ENCODE measurements at places on chromosomes 12 and 14. TPM values are rescaled to one million over a fixed set of nuclear protein-coding genes. Genes with fewer than 3 reads are reported as not detected.
A peak's percentile ranks its signal among the peaks of the same experiment; 100 is the strongest.

The INHBC gene
- total RNA-seq, result not detected

The CCDC175 gene
- not detected for total RNA-seq

The SNW1 gene
- total RNA-seq, result 71.2 TPM

The FAM186B gene
- 1.9 TPM for total RNA-seq

The GPRC5A gene
- 3.4 TPM for total RNA-seq

The TSHR gene
- total RNA-seq, result not detected

The ADCY4 gene
- 74.6 TPM for total RNA-seq

DNA sequence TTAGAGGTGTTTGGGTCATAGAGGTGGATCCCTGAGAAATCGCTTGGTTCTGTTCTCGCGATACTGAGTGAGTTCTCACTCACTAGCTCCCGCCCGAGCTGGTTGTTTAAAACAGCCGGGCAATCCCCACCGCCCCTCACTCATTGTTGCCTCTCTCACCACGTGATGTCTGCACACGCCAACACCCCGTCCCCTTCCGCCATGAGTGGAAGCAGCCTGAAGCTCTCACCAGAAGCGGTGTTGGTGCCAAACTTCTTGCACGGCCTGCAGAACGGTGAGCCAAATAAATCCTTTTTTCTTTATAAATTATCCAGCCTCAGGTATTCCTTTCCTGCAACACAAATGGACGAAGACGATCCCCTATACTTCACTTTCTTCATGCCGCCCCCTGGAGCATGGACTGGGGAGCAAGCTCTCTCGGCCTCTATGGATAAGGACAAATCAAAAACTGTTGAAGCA lies 45.4 kb upstream of the CCND2 start:
- H3K4me1 ChIP-seq, result peaks cover 13% of the 10 kb centered on the region
- H3K36me3 ChIP-seq, result no peaks in the 10 kb centered on the region
- no peak for DNase-seq
- H3K27ac ChIP-seq, result no peak overlapping the region
- H3K4me3 ChIP-seq, result no peak overlapping the region
- H3K27me3 ChIP-seq, result peaks cover 2% of the 10 kb centered on the region

DNA sequence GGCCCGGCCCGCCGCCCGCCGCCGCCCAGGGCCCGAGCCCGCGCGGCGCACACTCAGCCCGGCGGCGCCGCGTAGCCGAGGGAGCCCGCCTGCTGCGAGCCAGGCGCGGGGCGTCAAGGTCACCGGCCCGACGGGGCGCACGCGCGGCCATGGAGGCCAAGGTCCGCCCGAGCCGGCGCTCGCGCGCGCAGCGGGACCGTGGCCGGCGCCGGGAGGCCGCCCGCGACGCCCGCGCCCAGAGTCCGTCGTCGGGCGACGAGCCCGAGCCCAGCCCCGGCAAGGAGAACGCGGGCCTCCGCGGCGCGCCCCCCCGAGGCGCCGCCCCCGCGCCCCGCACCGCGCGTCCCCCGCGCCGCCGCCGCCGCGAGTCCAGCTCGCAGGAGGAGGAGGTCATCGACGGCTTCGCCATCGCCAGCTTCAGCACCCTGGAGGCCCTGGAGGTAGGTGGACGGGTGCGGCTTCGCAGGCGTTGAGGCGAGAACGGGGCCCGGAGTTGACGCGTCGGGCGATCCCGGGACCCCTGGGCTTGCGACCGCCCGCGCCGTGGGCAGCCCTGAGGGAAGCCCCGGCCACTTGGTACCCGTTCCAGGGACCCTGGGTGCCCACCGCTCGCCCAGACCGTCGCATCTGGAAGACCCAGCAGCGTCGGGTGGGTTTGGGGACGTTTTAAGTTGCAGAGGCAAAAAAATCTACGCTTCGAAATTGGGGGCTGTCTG lies 629 bp downstream of the FBRSL1 start:
- peak overlapping the region; percentile 86 for H3K4me3 ChIP-seq
- peaks cover 3% of the 10 kb centered on the region for H3K36me3 ChIP-seq

GRCh38 chr12:43728117-43728516 lies 30.5 kb downstream of the PUS7L start:
- H3K4me1 ChIP-seq, result no peaks in the 10 kb centered on the region
- no peak overlapping the region for H3K27ac ChIP-seq
- H3K36me3 ChIP-seq, result no peaks in the 10 kb centered on the region
- no peak overlapping the region for H3K4me3 ChIP-seq

DNA sequence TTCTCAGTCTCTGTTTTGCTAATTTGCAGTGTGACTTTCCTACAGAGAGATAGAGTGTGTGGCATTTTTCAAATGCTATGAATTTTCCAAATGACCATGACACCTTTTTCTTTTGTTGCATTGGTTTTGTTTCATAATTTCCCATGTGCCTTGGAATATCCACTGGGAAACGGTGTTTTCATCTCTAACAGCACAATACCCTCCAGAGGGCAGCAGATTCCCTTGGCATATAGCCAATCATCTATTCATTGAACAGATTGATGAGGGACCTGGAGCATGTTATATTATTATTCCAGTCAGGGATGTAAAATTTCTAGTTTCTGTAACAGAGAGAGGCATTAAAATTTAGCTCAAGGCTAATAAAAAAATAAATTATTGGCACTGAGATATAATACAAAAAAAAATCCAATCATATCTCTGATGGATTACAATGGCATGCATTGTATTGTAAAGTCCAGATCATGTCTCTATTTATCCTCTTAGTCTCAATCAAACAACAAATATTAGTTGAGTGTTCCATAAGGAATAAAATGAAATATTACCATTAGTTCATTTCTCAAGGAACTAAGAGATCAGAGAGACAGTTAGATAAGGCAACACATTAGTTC lies 29.6 kb upstream of the NTN4 start:
- no peak overlapping the region for H3K27ac ChIP-seq
- no peaks in the 10 kb centered on the region for H3K4me1 ChIP-seq
- H3K27me3 ChIP-seq, result no peaks in the 10 kb centered on the region

- H3K36me3 ChIP-seq, result no peaks in the 10 kb centered on the region
- peaks cover 16% of the 10 kb centered on the region for H3K27me3 ChIP-seq
- no peaks in the 10 kb centered on the region for H3K4me1 ChIP-seq
- no peak for DNase-seq
- H3K27ac ChIP-seq, result no peak overlapping the region
Measured at GRCh38 chr14:103541709-103542604, 13.0 kb downstream of the TRMT61A start.

DNA sequence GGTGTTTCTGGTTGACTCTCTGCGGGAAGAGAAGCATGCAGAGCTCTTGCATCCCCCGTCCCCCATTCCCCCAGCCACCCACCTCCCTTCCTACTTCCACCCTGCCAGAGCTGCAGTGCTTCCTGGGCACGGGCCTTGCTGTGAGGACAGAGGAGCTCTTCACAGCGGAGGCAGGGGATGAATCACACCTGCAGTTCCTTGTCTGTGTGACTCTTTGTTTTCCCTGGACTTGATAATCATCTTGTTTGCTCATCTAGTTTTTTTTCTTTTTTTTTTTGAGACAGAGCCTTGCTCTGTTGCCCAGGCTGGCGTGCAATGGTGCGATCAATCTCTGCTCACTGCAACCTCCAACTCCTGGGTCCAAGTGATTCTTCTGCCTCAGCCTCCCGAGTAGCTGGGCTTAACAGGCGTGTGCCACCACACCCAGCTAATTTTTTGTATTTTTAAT lies 27.8 kb downstream of the ANKRD9 start:
- H3K36me3 ChIP-seq, result peaks cover 16% of the 10 kb centered on the region
- peaks cover 3% of the 10 kb centered on the region for H3K4me1 ChIP-seq
- no peak for DNase-seq
- H3K4me3 ChIP-seq, result no peak overlapping the region
- peaks cover 5% of the 10 kb centered on the region for H3K27me3 ChIP-seq

- DNase-seq, result no peak
- no peaks in the 10 kb centered on the region for H3K4me1 ChIP-seq
- no peaks in the 10 kb centered on the region for H3K27me3 ChIP-seq
- H3K36me3 ChIP-seq, result no peaks in the 10 kb centered on the region
Measured at GRCh38 chr14:51302295-51303030, 62.4 kb downstream of the TMX1 start.

GRCh38 chr14:49367696-49368095 lies 218.5 kb downstream of the RPS29 start:
- H3K27me3 ChIP-seq, result peaks cover 3% of the 10 kb centered on the region
- H3K4me3 ChIP-seq, result no peak overlapping the region
- no peak overlapping the region for H3K27ac ChIP-seq
- H3K36me3 ChIP-seq, result no peaks in the 10 kb centered on the region

DNA sequence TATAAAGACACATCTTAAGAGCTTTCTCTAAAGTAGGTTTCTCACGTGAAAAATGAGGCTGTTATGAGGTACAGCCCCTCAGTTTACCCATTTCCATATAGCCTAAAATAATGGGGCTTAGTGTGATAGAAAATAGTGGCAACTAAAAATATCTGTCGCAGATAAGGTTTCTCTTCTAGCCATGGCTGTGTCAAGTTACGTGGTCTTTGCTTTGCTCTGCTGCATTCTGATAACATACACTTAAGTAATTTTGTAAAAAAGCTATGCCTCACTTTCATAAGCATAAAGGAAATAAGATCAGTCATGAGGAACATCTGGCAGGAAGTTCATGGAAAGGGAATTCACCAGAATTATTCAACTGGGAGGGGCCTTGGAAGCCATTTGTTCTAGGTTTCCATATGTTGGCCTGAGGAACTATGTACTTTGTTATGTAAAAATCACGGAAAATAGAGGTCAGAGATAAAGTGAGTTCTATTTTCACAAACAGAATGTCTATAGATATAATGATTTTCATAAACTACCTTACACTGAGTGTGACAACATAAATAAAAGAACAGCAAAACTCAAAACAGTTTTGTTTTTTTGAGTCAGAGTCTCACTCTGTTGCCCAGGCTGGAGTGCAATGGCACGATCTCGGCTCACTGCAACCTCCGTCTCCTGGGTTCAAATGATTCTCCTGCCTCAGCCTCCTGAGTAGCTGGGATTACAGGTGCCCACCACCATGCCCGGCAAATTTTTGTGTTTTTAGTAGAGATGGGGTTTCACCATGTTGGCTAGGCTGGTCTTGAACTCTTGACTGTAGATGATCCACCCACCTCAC lies 195.6 kb upstream of the KRR1 start:
- no peak for DNase-seq
- H3K4me3 ChIP-seq, result no peak overlapping the region
- peaks cover 69% of the 10 kb centered on the region for H3K4me1 ChIP-seq
- no peaks in the 10 kb centered on the region for H3K36me3 ChIP-seq
- H3K27ac ChIP-seq, result peak overlapping the region; percentile 93

DNA sequence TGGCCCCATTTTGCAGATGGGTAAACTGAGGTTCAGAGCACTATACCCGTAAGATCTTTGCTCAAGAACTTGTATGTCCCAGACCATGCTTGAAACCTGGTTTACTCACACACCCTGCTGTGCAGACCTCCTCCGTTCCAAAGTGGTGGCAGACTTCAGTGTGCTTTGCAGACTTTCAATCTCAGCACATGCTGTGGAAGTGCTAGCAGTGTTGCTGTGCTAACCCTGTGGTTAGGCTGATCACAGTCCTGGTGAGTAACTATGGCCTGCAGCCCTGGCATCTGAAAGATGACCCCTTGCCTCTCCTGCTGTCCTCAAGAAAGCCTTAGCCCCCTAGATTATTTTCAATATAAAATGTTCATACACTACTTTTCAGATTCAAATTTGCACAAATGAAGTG lies 450.6 kb downstream of the DPF3 start:
- DNase-seq, result no peak
- no peak overlapping the region for H3K27ac ChIP-seq
- H3K4me3 ChIP-seq, result no peak overlapping the region

DNA sequence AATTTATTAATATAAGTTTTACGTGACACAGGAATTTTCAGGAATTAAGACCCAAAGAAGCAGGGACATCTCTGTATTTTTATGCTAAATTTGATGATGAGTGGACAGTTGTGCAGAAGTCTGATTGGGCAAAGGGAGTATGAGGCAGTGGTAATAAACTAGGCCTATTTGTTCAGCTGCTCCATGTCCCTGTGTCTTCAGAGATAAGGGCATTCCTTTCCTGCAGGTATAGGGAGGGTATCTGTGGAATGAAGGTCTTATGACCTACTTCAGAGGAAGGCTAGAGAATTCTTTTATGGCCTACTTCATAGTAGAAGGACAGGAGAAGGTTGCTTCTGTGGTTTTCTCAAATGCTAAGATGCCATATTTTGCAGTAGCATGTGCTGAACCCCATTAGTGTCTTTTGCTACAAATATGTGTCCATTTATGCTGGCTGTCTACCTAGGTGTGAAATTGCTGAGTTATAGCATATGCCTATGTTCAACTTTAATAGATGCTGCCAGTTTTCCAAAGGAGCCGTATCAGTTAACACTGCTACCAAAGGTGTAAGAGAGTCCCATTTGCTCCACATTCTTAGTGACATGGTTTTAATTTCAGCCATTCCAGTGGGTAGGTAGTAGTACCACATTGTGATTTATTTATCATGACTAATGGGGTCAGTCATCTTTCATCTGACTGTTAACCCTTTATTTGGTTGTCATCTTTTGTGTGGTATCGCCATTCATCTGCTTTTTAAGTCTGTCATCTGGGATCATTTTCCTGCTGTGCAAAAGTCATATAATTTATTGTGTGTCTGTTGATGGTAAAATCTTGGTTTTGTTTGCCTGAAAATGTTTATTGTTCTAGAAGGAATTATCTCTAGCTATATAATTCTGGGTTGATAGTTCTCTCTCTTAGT lies 410.7 kb upstream of the RGS6 start:
- peaks cover 16% of the 10 kb centered on the region for H3K4me1 ChIP-seq
- no peak overlapping the region for H3K4me3 ChIP-seq
- no peak for DNase-seq
- H3K36me3 ChIP-seq, result peaks cover 4% of the 10 kb centered on the region
- H3K27ac ChIP-seq, result peak overlapping the region; percentile 78

DNA sequence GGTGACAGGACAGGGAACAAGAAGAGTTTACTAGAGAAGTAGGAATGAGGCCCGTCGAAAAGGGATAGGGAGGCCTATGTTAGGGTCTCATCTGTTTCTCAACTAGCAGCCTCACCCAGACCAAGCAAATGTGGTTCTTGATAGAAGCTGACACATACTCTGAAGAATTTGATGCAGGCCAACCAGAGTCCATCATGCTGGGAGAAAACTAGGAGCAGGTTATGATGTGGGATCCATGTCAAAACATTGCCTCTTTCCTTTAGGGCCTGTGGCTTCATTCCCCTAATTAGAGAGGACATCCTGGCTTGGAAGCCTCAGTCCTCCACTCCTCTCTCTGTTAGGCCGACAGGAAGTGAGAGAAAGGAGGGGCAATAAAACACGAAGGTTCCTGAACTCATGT lies 122.8 kb downstream of the NTF3 start:
- no peak for DNase-seq
- H3K4me3 ChIP-seq, result no peak overlapping the region
- no peaks in the 10 kb centered on the region for H3K36me3 ChIP-seq
- no peak overlapping the region for H3K27ac ChIP-seq
- no peaks in the 10 kb centered on the region for H3K27me3 ChIP-seq

DNA sequence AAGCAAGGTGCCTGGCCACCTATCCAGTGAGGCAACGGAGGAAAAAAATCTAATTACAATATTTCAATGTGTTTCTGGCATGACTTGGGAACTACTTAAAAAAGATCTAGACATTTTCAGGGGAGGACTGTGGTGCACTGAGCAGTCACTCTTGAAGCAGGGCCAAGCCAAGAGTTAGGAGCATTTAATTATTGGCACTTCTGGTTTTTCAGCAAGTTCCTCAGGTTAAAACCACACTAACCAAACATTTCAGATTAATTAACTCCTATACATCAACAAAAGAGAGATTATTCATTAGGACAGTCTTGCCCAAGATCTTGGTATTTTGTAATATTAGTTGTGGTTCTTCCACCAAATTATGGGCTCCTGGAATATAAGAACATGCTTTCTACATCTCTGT lies 25.6 kb downstream of the PRKAB1 start:
- peaks cover 4% of the 10 kb centered on the region for H3K27me3 ChIP-seq
- H3K4me3 ChIP-seq, result no peak overlapping the region
- DNase-seq, result no peak
- no peaks in the 10 kb centered on the region for H3K4me1 ChIP-seq
- peaks cover 8% of the 10 kb centered on the region for H3K36me3 ChIP-seq
